ENCODE measurements at places on chromosomes 11 and 22. TPM values are rescaled to one million over a fixed set of nuclear protein-coding genes. Genes with fewer than 3 reads are reported as not detected.

GRCh38 chr22:40720538-40721256 lies 41.4 kb downstream of the MCHR1 start:
- H3K36me3 ChIP-seq: no peaks in the 10 kb centered on the region
- H3K4me3 ChIP-seq: no peak overlapping the region
- no peak overlapping the region for H3K27ac ChIP-seq

DNA sequence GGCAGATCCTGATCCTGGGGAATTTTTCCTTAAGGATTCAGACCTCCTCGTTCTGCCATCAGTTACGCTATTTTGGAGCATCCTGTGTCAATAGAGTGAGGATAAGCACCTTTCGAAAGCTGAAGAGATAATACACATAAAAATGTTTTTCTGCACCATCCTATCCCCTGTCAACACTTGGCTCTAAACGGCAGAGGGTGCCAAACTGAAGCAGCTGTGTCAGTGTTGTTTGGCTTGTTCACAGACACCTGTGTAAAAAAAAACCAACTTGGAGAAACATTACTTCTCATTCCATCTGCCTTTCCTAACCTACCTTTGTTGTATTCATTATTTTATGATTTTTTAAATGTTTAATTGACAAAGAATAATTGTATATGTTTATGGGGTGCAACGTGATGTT lies 417.0 kb upstream of the DDI1 start:
- H3K4me1 ChIP-seq: no peaks in the 10 kb centered on the region
- H3K36me3 ChIP-seq: no peaks in the 10 kb centered on the region
- no peak overlapping the region for H3K4me3 ChIP-seq
- DNase-seq: no peak
- H3K27ac ChIP-seq: no peak overlapping the region
- H3K27me3 ChIP-seq: no peaks in the 10 kb centered on the region

DNA sequence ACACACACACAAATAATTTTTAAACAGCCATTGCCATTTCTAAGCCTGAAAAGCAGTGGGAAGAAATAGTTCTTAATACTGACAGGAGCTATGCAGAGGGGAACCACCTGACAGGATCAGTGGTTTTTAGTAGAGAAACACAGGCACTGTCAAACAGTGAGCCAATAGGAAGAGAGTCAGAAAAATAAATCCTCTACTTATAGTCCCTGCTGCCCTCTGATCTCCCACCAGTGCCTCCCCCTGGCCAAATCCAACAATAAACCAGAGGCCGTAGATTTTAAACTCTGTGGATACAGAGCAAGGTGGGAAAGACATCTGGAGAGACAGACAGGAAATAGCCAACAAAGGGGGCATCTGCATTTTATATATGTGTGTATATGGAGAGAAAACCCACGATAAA lies 7.9 kb upstream of the OR56B4 start:
- no peak overlapping the region for H3K27ac ChIP-seq
- no peak for DNase-seq
- H3K4me3 ChIP-seq: no peak overlapping the region
- no peaks in the 10 kb centered on the region for H3K36me3 ChIP-seq

GRCh38 chr11:46607516-46607915 lies 9.5 kb downstream of the HARBI1 start:
- H3K27ac ChIP-seq: no peak overlapping the region
- H3K4me3 ChIP-seq: no peak overlapping the region
- H3K36me3 ChIP-seq: peaks cover 7% of the 10 kb centered on the region
- no peak for DNase-seq

GRCh38 chr22:31818481-31819392 lies 64.9 kb downstream of the DEPDC5 start:
- H3K27ac ChIP-seq: no peak overlapping the region
- no peaks in the 10 kb centered on the region for H3K27me3 ChIP-seq
- H3K4me3 ChIP-seq: no peak overlapping the region
- no peaks in the 10 kb centered on the region for H3K4me1 ChIP-seq
- DNase-seq: no peak

DNA sequence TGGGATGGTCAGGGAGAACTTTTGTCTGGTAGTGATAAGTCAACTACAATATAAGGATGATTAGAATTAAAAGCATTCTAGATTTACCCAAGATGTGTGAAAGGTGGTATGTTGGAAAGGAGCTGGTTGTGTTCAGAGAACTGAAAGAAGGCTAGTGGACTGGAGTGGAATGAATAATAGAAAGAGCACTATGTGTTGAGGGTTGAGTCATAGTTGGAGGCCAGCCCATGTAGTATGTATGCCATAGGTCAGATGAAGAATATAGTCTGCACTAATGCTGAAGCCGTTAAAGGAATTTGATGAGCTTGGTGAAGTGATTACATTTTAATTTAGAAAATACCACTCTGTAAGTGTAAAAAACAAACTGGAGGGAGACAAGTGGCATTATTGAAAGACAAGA lies 514.1 kb downstream of the CNTN5 start:
- DNase-seq: no peak
- no peak overlapping the region for H3K4me3 ChIP-seq
- H3K36me3 ChIP-seq: no peaks in the 10 kb centered on the region
- H3K27ac ChIP-seq: no peak overlapping the region
- H3K4me1 ChIP-seq: no peaks in the 10 kb centered on the region

GRCh38 chr11:130549393-130549999 lies 101.1 kb downstream of the ADAMTS15 start:
- H3K27me3 ChIP-seq: no peaks in the 10 kb centered on the region
- no peak overlapping the region for H3K27ac ChIP-seq
- no peaks in the 10 kb centered on the region for H3K4me1 ChIP-seq

The PRG3 gene
- polyA plus RNA-seq: not detected

DNA sequence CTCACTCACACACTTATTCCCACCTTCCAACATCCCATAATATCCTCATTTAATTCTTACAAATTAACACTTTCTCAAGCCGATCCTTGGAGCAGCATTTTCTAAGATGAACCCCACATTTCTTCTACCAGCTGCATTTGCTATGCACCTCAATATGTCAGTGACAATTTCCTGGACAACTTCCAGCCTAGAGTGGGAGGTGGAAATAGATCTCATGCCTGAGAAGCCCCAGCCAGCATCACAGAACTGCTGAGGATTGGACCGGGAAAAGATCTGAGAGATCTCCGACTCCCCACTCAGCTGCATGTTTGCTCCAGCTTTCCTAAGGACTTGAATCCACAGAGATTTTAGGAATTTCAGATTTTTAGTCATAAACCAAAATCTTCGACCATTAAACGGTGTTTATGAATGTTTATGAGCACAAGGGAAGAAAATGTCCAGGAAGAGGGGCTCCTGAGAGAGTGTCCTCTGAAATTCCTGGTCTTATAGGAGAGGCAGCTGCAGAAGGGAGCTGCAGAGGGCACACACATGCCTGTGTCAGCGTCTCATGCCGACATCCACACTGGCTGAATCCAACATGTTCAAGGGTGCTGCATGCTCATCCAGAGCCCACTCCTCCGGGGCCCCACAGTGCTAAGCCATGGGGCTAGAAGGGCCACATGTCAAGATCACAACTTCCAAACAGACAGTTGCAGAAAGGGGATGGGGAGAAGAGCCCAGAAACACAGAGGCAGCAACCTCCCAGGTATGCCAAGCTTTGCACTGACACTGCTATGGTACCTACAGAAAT lies 68.6 kb downstream of the MICAL3 start:
- no peak for DNase-seq
- no peaks in the 10 kb centered on the region for H3K27me3 ChIP-seq
- no peak overlapping the region for H3K27ac ChIP-seq
- H3K4me1 ChIP-seq: no peaks in the 10 kb centered on the region
- no peaks in the 10 kb centered on the region for H3K36me3 ChIP-seq

- no peaks in the 10 kb centered on the region for H3K27me3 ChIP-seq
- DNase-seq: no peak
- H3K27ac ChIP-seq: no peak overlapping the region
- no peaks in the 10 kb centered on the region for H3K36me3 ChIP-seq
- H3K4me1 ChIP-seq: no peaks in the 10 kb centered on the region
Measured at GRCh38 chr11:32489464-32489863, 54.1 kb upstream of the WT1 start.

- H3K4me1 ChIP-seq: no peaks in the 10 kb centered on the region
- H3K36me3 ChIP-seq: no peaks in the 10 kb centered on the region
- DNase-seq: no peak
- H3K27ac ChIP-seq: no peak overlapping the region
- no peak overlapping the region for H3K4me3 ChIP-seq
Measured at GRCh38 chr11:33646629-33647028, 54.0 kb downstream of the C11orf91 start.

GRCh38 chr11:129382583-129382982 lies 6.9 kb downstream of the BARX2 start:
- peaks cover 23% of the 10 kb centered on the region for H3K27me3 ChIP-seq
- no peak overlapping the region for H3K27ac ChIP-seq
- DNase-seq: no peak
- H3K4me3 ChIP-seq: no peak overlapping the region
- H3K36me3 ChIP-seq: no peaks in the 10 kb centered on the region

The DAGLA gene
- polyA plus RNA-seq: 0.16 TPM

GRCh38 chr11:32615422-32615821 lies 31.8 kb downstream of the EIF3M start:
- no peak overlapping the region for H3K27ac ChIP-seq
- H3K36me3 ChIP-seq: no peaks in the 10 kb centered on the region
- DNase-seq: no peak
- no peak overlapping the region for H3K4me3 ChIP-seq

DNA sequence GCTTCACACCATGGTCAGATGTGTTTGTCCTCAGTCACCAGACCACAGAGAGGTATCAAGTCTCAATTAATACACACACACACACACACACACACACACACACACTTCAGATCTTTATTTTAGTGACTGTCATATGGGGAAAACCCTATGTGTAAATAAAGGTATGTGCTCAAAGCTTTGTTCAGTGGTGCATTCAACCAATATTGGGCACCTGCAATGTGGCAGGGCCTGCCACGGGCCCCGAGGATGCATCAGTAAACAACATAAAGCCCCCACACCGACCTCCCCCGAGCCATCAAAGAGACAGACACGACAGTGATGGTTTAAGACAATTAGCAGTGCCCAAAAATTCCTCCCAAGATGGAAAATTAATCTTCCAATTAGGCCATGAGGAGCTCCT lies 51.6 kb downstream of the SHANK2 start:
- no peak overlapping the region for H3K27ac ChIP-seq
- no peak for DNase-seq
- no peaks in the 10 kb centered on the region for H3K4me1 ChIP-seq
- H3K27me3 ChIP-seq: no peaks in the 10 kb centered on the region
- no peak overlapping the region for H3K4me3 ChIP-seq

DNA sequence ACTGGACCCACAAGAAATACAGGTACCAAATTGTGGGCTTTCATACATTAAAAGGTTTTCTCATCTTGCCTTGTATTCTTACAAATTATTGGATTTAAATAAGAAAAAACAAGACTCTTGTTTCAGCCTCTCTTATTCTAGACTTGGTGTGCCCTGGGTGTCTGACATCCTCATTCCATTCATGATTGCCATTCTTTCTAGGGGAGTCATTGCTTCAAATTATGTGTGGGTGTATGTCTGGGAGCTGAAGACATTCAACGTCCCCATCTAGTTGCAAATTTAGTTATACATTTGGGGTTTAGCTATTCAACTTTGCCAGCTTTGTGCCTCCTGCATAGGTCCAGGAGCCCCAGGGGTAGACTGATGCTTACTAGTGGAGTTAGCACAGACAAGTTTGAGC lies 18.1 kb downstream of the MAML2 start:
- H3K27me3 ChIP-seq: no peaks in the 10 kb centered on the region
- no peaks in the 10 kb centered on the region for H3K36me3 ChIP-seq
- DNase-seq: no peak
- H3K4me3 ChIP-seq: no peak overlapping the region

DNA sequence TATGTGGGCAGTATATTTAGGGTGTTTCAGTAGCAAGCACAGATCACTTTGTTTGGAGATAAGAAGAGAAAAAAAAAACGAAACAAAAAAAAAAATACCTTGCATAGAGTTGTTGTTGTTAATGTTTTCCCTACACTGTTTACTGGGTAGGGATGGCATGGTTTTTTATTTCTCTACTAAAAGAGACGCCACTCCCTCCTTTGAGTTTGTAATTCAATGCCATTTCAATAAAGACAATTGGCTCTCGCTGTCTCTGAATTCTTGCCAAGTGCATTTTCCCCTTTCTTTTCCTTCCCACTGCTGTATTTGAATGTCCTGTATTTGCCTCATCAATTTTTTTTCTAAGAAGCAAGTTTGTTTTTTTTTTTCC lies 213.9 kb upstream of the UBASH3B start:
- H3K4me3 ChIP-seq: no peak overlapping the region
- peaks cover 31% of the 10 kb centered on the region for H3K27me3 ChIP-seq
- DNase-seq: no peak
- peaks cover 18% of the 10 kb centered on the region for H3K4me1 ChIP-seq
- no peak overlapping the region for H3K27ac ChIP-seq
- H3K36me3 ChIP-seq: no peaks in the 10 kb centered on the region

DNA sequence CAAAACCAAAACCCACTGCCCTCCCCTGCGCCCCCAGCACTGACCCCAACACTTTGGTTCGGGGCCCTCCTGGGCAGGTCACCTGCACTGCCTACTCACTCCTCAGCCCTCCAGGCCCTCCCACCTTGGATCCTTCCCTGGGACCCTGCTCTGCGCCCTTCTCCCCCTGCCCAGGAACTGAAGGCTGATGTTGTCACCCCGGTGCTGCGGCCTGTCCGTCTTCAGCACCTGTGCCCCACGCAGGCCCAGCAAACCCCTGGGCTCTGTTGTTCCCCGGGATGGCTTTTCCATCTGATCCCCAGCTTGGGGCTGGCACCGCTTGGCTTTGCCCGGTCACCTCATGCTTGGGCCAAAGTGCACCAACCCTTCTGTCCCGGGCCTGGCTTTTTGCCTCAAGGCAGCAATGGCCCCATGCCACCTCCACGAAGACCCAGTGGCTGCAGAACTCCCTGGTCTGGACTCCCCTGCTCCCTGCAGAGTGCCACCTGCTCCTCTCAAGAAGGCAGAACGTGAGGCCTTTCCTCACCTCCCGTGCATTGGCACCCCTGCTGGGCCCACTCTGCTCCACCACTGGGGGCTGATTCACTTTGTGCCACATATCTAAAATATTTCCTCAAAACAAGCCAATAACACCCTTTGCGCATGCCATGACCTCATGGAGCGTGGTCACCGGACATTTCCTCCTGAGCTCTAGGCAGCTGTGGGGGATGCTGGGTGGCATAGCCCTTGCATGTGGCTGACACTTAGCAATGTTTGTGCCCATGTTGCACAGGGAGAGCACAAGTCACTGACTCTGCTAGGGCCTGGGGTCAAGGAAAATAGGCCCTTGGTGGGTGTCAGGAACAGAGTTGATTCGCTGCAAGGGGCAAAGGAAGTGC lies 8.8 kb downstream of the PPM1F start:
- peak; percentile 21 for DNase-seq
- no peaks in the 10 kb centered on the region for H3K27me3 ChIP-seq
- H3K4me1 ChIP-seq: peaks cover 75% of the 10 kb centered on the region
- peaks cover 57% of the 10 kb centered on the region for H3K36me3 ChIP-seq
- H3K27ac ChIP-seq: peak overlapping the region; percentile 96

The TBX1 gene
- polyA plus RNA-seq: not detected

GRCh38 chr11:65150509-65151299 lies 16.4 kb upstream of the SYVN1 start:
- peak overlapping the region; percentile 24 for H3K4me3 ChIP-seq
- peak overlapping the region; percentile 77 for H3K27ac ChIP-seq
- H3K4me1 ChIP-seq: peaks cover 48% of the 10 kb centered on the region
- H3K36me3 ChIP-seq: no peaks in the 10 kb centered on the region
- no peaks in the 10 kb centered on the region for H3K27me3 ChIP-seq
- peak; percentile 95 for DNase-seq
